ENCODE measurements at places on chromosomes 7 and 10. TPM values are rescaled to one million over a fixed set of nuclear protein-coding genes. Genes with fewer than 3 reads are reported as not detected.

TBC1D12 gene
- 17.0 TPM for total RNA-seq

PKD1L1 gene
- not detected for total RNA-seq

LIPJ gene
- not detected for total RNA-seq

KNDC1 gene
- 2.3 TPM for total RNA-seq

ZNF365 gene
- total RNA-seq, result 3.8 TPM

DGKI gene
- 1.7 TPM for total RNA-seq

BTBD16 gene
- total RNA-seq, result 0.15 TPM

NPSR1 gene
- not detected for total RNA-seq

SPDYE5 gene
- total RNA-seq, result not detected

SLC18A3 gene
- total RNA-seq, result not detected

FAM53B gene
- 13.1 TPM for total RNA-seq

TBX20 gene
- total RNA-seq, result not detected

NAT16 gene
- total RNA-seq, result not detected

VIPR2 gene
- under 0.01 TPM for total RNA-seq

AKR1D1 gene
- not detected for total RNA-seq

HOXA11 gene
- total RNA-seq, result under 0.01 TPM

SAMD9L gene
- 21.0 TPM for total RNA-seq

SLC26A3 gene
- total RNA-seq, result not detected

SPDYE2B gene
- not detected for total RNA-seq

BAIAP2L1 gene
- 1.3 TPM for total RNA-seq

NCF1 gene
- total RNA-seq, result not detected

FRMPD2 gene
- total RNA-seq, result not detected

CFAP46 gene
- 1.5 TPM for total RNA-seq

PLEKHS1 gene
- under 0.01 TPM for total RNA-seq

TFR2 gene
- not detected for total RNA-seq

FAM241B gene
- total RNA-seq, result 0.29 TPM

ZNF239 gene
- 5.5 TPM for total RNA-seq

SPDYE16 gene
- 0.33 TPM for total RNA-seq

GIMAP8 gene
- total RNA-seq, result 0.15 TPM

CYP3A7 gene
- total RNA-seq, result 0.33 TPM

ATXN7L1 gene
- 11.3 TPM for total RNA-seq

WNT16 gene
- total RNA-seq, result 0.50 TPM

UCN3 gene
- not detected for total RNA-seq

SEMA3D gene
- total RNA-seq, result 2.6 TPM

PAPOLB gene
- total RNA-seq, result 0.15 TPM

SLC16A12 gene
- under 0.01 TPM for total RNA-seq

C10orf105 gene
- not detected for total RNA-seq

HOGA1 gene
- 3.3 TPM for total RNA-seq

NPFFR1 gene
- total RNA-seq, result not detected

IRF5 gene
- total RNA-seq, result 0.83 TPM

DKK1 gene
- total RNA-seq, result 71.0 TPM

MEST gene
- total RNA-seq, result 23.0 TPM

CHST12 gene
- 6.3 TPM for total RNA-seq

PON1 gene
- total RNA-seq, result not detected

ZNF655 gene
- total RNA-seq, result 79.3 TPM

TRIM56 gene
- 24.5 TPM for total RNA-seq

TMEM196 gene
- not detected for total RNA-seq
